ENCODE measurements at places on chromosomes 4 and X. TPM values are rescaled to one million over a fixed set of nuclear protein-coding genes. Genes with fewer than 3 reads are reported as not detected.

DNA sequence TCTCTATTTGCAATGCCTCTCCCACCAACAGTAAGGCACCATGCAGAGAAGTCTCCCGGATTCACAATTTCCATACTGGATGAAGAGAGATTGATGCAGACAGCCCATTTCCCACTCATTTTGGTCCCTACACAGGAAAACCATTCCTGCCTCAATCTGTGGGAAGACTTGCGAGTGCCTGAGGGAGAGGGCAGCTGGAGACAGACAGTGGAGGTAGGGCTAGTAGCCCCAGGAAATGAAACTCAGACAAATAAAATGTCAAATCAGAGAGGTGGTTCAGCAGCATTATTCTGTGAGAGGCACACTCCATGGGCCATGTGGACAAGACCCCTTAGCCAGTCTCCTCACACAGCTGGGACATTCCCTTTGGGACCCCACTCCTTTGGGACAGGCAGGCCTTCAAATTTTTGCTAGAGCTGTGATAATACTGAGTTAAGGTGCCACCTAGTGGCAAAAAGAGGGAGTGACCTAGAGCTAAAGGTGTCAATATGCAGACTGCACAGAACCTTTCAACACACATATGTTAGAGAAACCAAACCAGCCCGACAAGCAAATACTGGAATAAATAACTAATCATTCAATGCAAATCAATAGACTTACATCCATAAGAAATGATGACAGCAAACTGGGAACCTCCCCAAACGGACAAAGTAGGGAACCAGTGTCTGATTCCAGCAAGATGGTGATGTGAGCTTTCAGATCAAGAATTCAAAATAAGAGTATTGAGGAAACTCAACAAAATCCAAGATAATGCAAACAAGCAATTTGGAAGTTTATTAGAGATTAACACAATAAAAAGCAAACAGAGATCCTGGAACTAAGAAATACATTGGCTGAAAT lies 1865.3 kb upstream of the AGA start:
- no peak for DNase-seq

DNA sequence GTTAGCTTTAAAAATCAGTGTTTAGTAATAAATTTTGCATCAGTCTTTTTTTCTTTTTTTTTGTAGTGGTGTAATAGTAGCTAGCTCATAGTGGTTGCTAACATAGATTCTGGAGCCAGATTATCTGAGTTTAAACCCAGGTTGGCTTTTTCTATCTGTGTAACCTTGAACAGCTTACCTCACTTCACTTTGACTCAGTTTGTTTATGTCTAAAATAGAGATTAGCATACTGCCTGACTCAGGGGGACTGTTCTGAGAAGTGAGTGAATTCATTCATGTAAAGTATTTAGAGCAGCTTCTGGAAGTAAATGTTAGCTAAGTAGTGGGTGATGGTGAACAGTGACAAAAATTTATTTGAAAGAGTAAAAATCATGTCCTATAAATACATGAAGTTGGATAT lies 32.9 kb downstream of the CPEB2 start:
- no peak for DNase-seq

GRCh38 chr4:4326166-4326565 lies 36.1 kb downstream of the ZBTB49 start:
- no peak for DNase-seq

Gene ZBTB49
- total RNA-seq: 11.8 TPM

Gene PAGE2
- not detected for total RNA-seq

Gene MED28
- 52.0 TPM for total RNA-seq

Measured in cerebellum (tissue), 4 donors.